Activated gamma-delta T cell treated with Interleukin-2 at 50 U/mL for 16 hours (primary cell): ENCODE measurements at places on chromosomes 4 and X.

DNA sequence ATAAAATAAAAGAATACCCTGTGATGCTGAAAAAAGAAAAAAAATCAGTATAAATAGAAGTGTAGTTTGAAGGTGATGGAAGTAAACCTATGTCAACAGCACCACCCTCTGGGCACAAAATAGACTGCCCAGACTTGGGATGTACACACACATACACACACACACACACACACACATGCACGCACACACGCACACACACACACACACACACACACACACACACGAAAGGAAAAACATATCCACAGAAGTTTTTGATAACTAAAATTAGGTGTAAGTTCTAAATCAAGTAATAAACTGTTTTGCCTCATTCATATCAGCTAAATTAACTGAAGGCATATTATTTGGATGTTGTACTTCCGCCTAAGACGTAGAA is 40.5 kb downstream of the ANXA5 start:
- no peak for DNase-seq

- no peak for DNase-seq
Measured at GRCh38 chrX:117610806-117611205, 505.8 kb downstream of the KLHL13 start.

DNA sequence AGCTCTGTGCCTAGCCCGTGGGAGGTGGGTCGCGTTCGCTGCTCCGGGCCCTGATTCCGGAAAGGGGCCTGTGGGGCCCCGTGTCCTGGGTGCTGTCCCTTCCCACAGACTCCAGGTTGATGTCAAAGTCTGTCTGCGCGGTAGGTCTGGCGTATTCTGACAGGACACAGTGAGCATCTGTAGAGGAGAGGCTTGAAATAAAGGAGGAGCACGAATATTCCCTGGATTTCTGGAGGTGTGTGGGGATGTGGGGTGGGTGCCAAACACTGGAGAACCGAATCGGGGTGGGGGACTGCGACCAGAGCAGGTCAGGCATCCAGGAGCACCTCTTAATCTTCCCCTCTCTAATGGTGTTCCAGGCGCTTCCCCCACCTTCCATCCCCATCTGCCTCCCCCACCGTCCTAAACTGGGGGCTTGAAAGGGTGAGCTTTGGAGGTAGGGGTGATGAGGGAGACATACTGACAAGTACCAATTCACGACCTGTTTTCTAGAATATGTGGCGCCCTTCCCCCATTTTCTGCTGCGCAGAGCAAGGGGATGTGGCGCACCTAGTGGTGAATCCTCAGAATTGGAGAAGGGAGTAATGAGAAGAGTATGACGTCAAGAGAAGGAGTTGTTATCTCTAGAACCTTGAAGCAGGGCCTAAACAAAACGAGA is 877 bp downstream of the GPRASP1 start:
- peak; percentile 44 for DNase-seq

DNA sequence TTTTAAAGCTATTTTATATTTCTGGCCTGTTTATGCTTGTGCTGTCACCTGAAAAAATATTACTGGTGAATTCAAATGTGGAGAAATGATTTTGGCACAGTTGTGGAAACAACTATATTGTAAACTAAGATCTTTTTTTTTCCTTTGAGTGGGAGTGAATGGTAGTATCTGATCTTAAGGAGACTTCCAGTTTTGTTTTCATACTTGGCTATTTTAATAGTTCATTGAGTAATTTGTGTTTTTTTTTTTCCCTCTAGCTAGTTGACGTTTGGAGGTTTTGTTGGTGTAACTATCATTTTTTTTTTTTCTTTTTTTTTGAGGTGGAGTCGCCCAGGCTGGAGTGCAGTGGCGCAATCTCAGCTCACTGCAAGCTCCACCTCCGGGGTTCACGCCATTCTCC is 10.5 kb downstream of the STAG2 start:
- DNase-seq = no peak

DNA sequence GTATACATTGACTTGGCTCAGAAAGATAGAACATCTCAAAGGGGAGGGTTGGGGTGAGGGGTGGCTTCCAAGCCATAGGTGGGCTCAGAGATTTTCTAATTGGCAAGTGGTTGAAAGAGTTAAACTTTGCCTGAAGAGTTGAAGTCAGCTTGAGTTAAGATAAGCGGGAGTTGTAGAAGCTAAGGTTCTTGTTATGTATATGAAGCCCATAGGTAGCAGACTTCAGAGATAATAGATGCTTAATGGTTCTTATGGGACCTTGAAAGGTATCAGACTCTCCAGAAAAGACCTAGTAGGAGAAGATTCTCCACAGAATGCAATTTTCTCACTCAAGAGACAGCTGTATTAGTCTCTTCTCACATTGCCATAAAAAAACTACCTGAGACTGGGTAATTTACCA is 599.1 kb upstream of the CPEB2 start:
- no peak for DNase-seq

GRCh38 chrX:96957718-96958117 is 74.0 kb downstream of the RPA4 start:
- DNase-seq = no peak

DNA sequence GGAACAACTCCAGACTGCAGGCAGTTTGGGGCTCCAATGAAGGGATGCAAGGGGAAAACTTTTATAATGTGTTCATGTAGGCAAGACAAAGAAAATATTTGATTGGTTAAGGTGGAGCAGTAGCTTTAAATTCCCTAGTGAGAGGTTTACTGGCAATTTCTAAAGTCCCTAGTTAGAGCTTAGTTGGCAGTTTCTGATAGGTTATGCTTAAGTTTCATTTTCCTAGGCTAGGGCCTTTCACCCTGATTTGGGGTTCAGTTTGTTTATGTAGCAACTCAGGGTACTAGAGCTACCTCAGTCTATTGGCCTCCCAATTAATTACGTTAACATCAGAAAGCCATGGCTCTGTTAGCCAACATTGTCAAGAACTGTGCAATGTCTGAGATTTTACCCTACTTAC is 14.6 kb downstream of the BBS12 start:
- DNase-seq = no peak

DNA sequence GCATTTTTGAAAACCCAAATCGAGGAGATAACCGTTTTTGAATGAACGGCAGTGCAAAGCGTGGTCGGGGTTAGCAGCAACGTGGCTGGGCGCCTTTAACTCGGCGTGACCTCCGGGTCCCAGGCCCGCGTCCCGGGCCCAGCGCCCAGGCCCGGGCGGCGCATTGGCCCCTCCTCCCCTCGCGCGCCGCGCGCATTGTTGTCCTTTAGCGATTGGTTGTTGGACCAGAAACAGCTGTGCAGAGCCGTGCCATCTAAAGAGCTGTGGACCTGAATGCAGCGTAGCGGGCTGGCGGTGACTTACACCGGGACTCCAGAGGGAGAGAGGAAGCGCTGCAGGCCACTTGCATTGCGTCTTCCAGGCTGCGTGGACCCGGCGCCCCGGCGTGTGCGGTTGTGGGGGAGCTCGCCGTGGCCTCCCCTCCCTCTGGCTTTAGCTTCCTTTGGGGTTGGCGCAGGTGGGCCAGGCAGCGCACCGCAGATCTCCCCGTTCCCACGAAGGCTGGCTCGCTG is at the start of gene STOX2:
Gene STOX2 (plus strand): TSS at position 227 of the 512 bp plus-strand sequence. CDS start 1,484 bp downstream, outside the sequence.
- no peak for DNase-seq

DNA sequence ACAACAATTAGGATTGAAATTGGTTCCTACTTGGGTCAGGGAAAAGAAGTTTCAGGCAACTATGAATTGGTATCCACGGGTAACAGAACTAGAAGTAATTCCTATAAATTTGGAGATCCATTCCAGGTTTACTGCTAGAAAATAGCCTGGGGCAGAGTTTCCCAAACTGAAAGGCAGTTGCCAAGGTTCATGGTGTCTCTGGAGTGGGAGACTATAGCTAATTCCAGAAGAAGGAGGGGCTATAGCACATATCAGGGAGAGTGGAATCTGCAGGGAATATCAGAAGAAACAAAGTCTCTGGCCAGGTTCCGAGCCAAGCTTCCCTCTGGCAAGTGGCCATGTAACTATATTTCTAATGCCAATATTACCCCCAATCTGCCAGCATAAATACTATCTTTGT is 166.3 kb downstream of the GALNTL6 start:
- DNase-seq = no peak

- no peak for DNase-seq
Measured at GRCh38 chr4:25031077-25031621, 403 bp upstream of the LGI2 start.

DNA sequence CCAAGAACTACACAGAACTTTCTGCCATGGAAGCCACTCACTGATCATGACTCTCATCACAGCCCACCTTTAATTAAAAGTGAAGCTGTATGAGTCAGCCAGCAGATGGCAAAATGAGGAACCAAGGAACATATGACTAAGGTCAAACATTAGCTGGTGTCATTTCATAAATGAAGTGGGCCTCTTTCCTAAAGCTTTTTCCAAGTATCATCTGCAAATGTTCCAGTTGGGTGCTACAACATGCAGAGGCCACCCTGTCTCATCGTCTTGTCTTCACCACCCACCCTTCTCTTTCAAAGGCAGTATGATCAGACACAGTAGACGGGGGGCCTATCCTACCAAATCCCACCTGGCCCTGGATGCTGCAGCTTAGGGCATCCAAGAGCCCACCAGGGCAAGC is 9.2 kb upstream of the EOLA1 start:
- DNase-seq = no peak

- DNase-seq = no peak
Measured at GRCh38 chr4:151799417-151800012, 38.7 kb upstream of the GATB start.

- DNase-seq = no peak
Measured at GRCh38 chr4:77434299-77435092, 171.1 kb upstream of the CXCL13 start.

GRCh38 chr4:98864560-98864959 is 64.4 kb downstream of the EIF4E start:
- no peak for DNase-seq

DNA sequence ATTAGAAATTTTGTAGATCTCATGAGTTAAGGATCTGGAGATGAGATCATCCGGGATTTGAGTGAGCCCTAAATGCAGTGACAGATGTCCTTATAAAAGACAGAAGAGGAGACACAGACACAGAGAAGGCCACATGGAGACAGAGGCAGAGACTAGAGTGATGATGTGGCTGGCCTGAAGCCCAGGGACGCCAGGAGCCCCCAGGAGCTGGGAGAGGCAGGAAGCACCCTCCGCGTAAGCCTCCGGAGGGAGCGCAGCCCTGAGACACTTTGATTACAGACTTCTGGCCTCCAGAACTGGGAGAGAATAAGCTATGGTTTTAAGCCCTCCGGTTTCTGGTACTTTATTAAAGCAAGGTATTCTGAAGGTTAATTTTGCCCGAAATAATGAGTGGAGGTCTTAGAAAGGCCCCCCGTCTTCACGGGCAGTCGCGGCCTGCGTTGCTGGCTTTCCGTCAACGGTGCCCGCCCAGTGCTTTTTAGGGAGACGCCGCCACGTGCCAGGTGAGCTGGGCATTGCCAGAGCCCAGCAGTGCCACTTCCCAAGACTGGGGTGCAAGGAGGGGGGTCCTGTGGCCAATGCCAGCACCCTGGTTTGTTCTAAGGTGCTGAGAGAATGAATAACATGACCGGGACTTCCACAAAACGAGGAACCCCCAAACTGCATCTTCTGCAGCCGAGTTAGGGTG is 8.1 kb downstream of the DHRSX start:
- DNase-seq = no peak

GRCh38 chr4:84681486-84682274 is 98.8 kb downstream of the CDS1 start:
- DNase-seq = no peak

- DNase-seq = no peak
Measured at GRCh38 chrX:16239211-16239610, 71.9 kb downstream of the MAGEB17 start.

DNA sequence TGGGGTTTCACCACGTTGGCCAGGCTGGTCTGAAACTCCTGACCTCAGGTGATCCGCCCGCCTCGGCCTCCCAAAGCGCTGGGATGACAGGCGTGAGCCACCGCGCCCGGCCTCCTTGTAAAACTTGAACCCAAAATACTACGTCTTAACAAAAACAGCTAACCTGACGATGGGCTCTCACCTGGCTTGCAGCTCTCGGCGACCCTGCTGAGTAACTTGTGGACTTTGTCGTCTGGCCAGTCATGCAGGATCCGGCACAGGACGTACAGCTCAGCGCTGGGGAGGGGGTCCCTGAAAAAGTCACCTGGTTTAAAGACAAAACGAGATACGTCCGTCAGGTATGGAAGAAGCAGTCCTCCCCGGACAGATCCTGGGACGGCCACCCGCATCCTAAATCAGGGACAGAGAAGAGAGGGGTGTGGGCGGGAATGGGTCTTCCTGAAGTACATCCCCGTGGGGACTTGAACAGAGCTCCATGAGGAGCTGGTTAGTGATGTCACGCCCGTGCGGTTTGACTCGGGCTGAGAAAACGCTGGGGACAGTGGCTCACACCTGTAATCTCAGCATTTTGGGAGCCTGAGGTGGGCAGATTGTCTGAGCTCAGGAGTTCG is 20.7 kb upstream of the SLC25A6 start:
- DNase-seq = no peak

DNA sequence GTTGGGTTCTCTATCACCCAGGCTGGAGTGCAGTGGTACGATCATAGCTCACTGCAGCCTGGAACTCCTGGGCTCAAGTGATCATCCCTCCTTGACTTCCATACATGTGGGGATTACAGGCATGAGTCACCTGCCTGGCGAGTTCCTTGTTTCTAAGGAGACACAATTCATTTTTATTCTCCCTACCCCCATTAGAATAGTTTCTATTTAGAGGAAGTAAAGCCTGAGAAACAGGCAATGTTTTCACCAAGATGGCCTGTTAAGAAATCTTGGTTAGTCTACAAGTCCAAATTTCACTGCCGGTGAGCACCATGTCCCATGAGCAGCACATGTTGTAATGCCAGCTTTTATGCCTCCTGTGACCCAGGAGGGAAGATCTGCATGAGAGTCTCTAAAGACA is 5.7 kb downstream of the CYBB start:
- DNase-seq = no peak

DNA sequence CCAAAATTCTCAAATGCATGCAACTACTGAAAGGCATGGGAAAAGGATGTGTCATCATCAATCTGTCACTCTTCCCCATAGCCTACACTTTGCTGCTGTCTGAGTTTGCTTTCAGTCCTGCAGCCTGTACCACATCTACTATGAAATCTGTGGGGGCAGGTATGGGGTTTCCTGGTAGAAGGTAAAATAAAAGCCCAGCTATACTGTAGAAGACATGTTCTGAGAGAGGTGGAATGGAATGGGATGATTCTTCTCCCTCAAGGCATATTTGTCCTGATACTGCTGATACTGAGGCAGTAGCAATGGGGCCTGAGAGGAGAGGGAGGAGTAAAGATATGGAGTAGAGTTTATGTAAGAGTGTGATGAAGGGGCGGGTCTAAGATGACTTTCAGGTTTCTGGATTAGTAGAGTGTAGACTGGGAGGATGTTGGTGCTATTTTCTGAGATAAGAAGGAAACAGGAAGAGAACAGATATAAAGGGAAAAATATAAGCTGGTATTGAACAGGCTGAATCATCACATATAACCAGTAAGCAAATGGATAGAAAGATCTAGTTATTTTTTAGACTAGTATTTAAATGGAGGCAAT is 38.7 kb upstream of the GYPA start:
- DNase-seq = no peak
